ENCODE measurements at places on chromosomes 5 and 9. TPM values are rescaled to one million over a fixed set of nuclear protein-coding genes. Genes with fewer than 3 reads are reported as not detected.

Gene ZFYVE16
- 13.7 TPM for total RNA-seq

Gene SELENOP
- total RNA-seq, result 335 TPM

Gene PHAX
- total RNA-seq, result 22.4 TPM

Gene C9orf72
- total RNA-seq, result 15.6 TPM

Gene DND1
- total RNA-seq, result 0.26 TPM

Gene GABRA6
- not detected for total RNA-seq

Gene ANKRD18A
- not detected for total RNA-seq

Gene PCDHGB5
- 7.6 TPM for total RNA-seq

Gene DMRTA1
- 0.26 TPM for total RNA-seq

Gene PCDHB9
- total RNA-seq, result 0.08 TPM

Gene MARCHF11
- not detected for total RNA-seq

Gene LHX3
- not detected for total RNA-seq

Gene SLC6A7
- not detected for total RNA-seq

Gene TMEM245
- total RNA-seq, result 36.2 TPM

Gene SPATA6L
- total RNA-seq, result 0.26 TPM

Gene GABRG2
- total RNA-seq, result not detected

Gene STKLD1
- 0.13 TPM for total RNA-seq

Gene DTWD2
- total RNA-seq, result 4.2 TPM

Gene STK32A
- 0.24 TPM for total RNA-seq

Gene MOCS2
- total RNA-seq, result 35.3 TPM

Gene PCDHAC2
- not detected for total RNA-seq

Gene FAM78A
- total RNA-seq, result 0.24 TPM

Gene FIBCD1
- 4.7 TPM for total RNA-seq

Gene TIGD6
- 6.5 TPM for total RNA-seq

Gene BNC2
- 27.3 TPM for total RNA-seq

Gene IZUMO3
- not detected for total RNA-seq

Gene ETF1
- total RNA-seq, result 83.9 TPM

Gene TTC16
- not detected for total RNA-seq

Gene ARID3C
- not detected for total RNA-seq

Gene FAM169A
- total RNA-seq, result under 0.01 TPM

Gene SPATA31A3
- total RNA-seq, result not detected

Gene PCDHB10
- total RNA-seq, result 0.13 TPM

Gene MCC
- total RNA-seq, result 38.4 TPM

Gene PCDHGA8
- 0.65 TPM for total RNA-seq

Gene SLC6A19
- not detected for total RNA-seq

Gene SPATA31D1
- total RNA-seq, result not detected

Gene SPIN1
- 85.2 TPM for total RNA-seq

Gene SH3TC2
- 0.52 TPM for total RNA-seq

Gene PCDHGA4
- 6.0 TPM for total RNA-seq

Gene NRARP
- total RNA-seq, result 1.8 TPM

Gene NUTM2F
- not detected for total RNA-seq

Gene ANKRD31
- total RNA-seq, result under 0.01 TPM

Gene CTNND2
- not detected for total RNA-seq

Gene TAF11L10
- not detected for total RNA-seq

Gene CYLC2
- total RNA-seq, result not detected

Gene GLT6D1
- not detected for total RNA-seq

Gene TLX3
- total RNA-seq, result not detected

Gene CYSTM1
- 6.0 TPM for total RNA-seq

Gene EPB41L4A
- 1.6 TPM for total RNA-seq

Gene TMC1
- not detected for total RNA-seq

Gene ACSL6
- total RNA-seq, result not detected

Gene PCDHGC4
- 0.13 TPM for total RNA-seq

Gene ARHGEF39
- total RNA-seq, result 40.2 TPM

Gene MTMR12
- 14.1 TPM for total RNA-seq

Gene KCNIP1
- total RNA-seq, result not detected

Gene PGM5
- 0.39 TPM for total RNA-seq

Gene IFNK
- not detected for total RNA-seq

Gene ACTBL2
- under 0.01 TPM for total RNA-seq

All from epithelial cell of alveolus of lung (primary cell).